ENCODE measurements at places on chromosomes 12 and 14.

DNA sequence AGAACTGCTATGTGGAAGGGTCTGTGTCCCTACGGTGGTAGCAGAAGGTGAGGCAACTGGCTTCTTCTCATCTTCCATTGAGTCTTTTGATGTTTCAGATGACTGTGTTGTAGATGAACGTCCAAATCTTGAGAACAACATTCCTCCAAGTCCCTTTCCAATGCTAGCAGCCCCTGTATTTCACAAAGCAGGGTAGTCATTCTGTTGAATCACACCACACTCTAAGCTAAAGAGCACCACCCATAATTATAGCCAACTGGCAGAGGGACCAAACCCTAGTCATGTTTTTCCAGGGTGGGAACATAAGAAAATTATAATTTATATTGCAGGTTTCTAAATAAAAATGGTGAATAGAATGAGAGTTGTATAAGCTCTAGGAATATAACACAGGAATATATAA lies 98.7 kb downstream of the DDHD1 start:
- DNase-seq, result no peak

DNA sequence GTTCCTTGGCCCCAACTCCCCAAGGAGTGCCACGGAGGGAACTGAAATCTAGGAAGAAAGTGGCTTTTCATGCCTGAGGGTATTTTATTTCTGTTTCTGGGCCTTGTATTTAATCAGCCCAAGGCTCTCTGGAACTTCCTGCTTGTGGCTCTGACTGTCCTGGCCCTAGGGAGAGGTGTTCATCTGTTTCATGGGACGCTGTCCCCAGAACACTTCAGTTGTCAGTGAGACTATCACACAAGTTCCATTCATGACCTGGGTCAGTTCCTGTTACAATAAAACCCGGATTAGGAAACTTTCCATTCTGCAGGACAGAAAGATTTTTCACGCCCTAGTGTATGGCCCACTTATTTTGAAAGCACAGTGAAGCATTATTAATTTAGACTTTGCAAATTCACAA lies 18.5 kb upstream of the TC2N start:
- DNase-seq, result no peak

DNA sequence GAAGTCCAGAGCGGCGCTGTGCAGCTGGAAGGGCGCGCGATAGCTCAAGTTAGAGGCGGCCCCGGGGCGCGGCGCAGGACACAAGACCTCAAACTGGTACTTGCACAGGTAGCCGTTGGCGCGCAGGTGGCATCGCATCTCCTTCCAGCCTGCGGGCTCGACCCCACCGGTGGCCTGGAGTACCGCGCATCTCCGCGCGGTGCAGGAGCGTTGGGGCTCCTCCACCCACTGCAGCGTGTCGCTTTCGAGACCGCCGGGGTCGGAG lies 553 bp downstream of the CLEC14A start:
- no peak for DNase-seq

GRCh38 chr12:42396473-42397259 lies 70.7 kb downstream of the PPHLN1 start:
- no peak for DNase-seq

GRCh38 chr12:38850461-38850860 lies 54.9 kb downstream of the CPNE8 start:
- no peak for DNase-seq

DNA sequence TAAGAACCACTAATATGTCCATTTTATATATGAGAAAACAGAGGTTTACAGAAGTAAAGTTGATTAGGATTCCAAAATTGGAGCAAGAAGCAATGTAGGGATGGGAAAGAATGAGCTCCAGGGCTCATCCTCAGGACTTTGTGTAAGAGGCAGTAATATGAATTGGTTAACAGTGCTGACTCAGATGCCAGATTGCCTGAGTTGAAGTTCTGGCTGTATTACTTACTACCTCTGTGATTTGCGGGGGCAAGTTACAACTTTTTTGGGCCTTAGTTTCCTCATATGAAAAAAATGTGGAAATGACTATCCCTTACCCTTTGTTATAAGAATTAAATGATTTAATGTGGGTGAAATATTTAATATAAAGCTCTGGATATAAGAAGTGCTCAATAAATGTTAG lies 35.1 kb upstream of the PPP2R5E start:
- no peak for DNase-seq

DNA sequence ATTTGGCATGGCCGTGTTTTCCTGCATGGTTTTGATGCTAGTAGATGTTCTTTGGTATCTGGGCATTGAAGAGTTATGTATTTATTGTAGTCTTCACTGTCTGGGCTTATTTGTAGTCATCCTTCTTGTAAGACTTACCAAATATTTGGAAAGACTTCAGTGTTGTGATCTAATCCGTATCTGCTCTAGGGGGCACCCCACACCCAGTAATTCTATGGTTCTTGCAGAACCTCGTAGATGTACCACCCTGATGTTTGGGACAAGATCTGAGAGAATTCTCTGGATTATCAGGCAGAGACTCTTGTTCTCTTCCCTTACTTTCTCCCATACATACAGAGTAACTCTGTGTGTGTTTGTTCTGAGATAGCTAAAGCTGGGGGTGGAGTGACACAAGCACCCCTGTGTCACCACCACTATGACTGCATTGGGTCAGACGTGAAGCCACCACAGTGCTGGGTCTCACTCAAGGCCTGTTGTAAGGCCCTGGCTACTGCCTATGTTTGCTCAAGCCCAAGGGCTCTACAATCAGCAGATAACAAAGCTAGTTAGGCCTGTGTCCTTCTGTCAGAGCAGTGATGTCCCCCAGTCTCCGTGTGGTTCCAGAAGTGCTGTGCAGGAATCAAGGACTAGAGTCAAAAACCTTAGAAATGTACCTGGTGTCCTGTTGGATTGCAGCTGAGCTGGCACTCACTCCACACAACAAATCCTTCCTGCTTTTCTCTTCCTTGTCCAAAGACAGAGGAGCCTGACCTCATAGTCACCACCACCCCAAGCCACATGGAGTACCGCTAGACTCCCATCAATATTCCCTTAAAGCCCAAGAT lies 9.6 kb downstream of the RDH16 start:
- DNase-seq, result no peak

GRCh38 chr14:105899657-105900397 lies 373.4 kb downstream of the TMEM121 start:
- DNase-seq, result no peak

- DNase-seq, result no peak
Observed at GRCh38 chr14:75310295-75311111, 31.9 kb downstream of the FOS start.

GRCh38 chr12:96186607-96187301 lies 7.4 kb upstream of the ELK3 start:
- no peak for DNase-seq

DNA sequence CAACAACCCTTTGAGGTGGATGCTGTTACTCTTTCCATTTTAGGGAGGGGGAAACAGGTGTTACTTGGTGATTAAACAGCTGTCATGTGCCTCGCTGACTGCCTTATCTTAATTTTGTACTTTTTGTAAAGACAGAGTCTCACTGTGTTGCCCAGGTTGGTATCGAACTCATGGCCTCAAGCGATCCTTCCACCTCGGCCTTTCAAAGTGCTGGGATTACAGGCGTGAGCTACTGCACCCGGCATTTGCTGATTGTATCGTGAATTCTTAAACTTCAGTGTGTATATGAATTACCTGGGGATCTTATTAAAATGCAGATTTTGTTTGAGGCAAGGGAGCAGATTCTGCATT lies 659 bp downstream of the PSMD9 start:
- DNase-seq, result no peak

DNA sequence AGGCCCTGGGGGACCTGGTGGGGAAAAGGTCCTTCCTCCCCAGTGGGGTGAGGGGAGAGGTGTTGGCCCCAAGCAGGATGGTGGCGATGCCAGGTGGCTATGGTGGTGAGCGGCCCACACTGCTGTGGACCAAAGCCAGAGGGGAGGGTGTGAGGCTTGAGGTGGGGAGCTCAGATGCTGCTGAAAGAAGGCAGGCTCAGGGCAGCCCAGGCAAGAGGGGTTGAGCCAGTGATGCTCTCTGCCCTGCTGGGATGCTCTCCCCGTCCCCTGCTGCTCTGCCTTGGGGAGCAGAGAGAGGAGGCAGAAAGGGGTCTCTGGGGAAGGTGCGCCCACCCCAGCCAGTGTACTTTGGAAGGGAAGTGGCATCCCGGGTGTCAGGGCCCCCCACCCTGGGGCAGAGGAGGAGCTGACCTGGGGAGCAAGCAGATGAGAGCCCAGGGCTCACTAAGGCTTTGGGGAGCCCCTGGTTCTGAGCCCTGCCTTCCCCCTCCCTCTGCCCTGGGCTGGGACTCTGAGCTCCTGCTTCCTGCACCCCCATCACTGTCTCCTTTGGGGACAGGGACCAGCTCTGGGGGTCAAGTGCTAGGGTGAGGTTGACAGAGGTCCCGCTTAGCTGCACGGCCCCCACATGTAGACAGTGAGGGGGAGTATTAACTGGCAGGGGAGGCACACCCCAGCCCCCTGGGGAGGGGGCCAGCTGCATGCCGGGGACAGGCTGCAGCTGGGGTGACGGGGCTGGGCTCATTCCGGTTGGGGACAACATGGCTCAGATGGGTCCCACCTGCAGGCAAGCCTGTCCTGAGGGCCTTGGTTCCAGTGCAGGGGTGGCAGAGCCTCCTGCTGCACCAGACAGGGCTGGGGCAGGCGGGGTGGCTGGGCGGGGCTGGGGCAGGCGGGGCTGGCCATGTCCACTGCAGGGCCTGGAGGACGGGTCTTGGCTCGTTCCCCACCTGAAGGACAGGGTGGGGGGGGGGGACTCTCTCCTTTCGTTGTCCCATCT lies 124.4 kb downstream of the KIF26A start:
- DNase-seq, result no peak

DNA sequence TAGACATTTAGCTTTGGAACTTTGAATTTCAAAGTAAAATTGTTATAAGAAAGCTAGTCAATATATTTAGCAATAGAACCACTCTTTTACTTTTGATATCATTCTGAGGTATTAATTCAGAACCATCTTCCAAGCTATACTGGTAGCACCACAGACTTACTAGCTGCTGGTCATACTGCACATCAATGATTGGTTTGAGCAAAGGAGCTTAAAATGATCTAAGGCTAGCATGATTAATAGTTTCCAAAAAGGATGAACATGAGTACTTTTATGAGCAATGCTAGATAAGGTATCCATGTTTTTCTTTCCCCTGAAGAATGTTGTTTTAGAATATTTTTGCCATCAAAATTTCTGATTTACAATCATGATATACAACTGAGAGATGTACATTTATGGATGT lies 17.2 kb downstream of the CNIH1 start:
- DNase-seq, result no peak

- DNase-seq, result no peak
Observed at GRCh38 chr12:76346798-76347420, 1.3 kb downstream of the BBS10 start.

DNA sequence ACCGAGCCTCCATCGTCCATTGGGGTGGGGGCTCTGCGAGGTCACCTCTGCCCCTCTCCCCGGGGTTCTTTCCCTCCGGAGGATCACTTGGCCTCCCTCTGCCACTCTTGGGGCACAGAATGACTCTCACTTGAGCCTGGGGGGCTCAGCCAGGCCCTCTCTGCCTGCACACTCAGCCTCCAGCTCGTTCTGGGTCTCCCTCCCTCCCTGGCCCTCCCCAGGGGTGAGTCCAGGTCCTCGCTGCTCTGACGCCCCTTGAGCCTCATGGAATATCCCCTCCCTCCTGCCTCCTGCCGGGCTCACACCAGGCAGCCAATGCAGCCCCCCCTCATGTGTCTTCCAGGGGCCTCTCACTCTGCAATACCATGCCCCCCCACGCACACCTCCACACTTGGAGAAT lies 17.7 kb upstream of the SFSWAP start:
- DNase-seq, result no peak

- no peak for DNase-seq
Observed at GRCh38 chr12:87320724-87321123, 708.5 kb downstream of the C12orf50 start.

- no peak for DNase-seq
Observed at GRCh38 chr12:28937196-28937595, 211.9 kb upstream of the FAR2 start.

DNA sequence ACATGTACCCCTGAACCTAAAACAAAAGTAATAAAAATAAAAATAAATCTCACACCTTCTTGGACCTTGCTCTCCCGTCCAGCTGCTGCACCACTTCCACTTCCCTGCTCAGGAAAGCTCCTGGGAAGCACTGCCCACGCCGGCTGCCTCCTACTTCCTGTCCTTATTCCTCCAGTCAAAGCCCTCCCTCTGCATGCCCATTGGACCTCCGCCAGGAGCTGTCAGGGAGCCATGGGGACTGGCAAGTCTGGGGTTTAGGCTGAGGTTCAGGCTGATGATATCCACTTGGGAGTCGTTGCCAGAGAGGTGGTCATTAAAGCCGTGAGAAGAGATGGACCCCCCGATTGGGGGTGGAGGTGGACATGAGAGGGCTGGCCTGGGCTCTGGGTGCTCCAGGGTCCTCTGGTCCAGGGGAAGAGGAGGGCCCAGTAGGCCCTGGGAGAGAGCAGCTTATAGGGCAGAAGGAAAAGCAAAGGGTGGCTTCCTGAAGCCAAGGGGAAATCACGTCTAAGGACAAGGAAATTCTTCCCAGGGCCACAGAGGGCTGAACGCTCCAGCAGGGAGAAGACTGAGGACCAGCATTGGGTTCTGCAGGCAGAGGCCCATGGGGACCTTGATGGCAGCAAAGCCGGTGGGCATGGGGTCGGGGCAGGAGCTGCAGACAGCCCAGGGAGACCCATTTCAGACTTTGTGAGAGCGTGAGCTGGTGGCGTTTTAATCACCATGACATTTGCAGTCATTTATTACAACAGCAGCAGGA lies 78.7 kb downstream of the FZD10 start:
- DNase-seq, result no peak

- no peak for DNase-seq
Observed at GRCh38 chr12:3004655-3005565, 45.7 kb downstream of the TEAD4 start.

DNA sequence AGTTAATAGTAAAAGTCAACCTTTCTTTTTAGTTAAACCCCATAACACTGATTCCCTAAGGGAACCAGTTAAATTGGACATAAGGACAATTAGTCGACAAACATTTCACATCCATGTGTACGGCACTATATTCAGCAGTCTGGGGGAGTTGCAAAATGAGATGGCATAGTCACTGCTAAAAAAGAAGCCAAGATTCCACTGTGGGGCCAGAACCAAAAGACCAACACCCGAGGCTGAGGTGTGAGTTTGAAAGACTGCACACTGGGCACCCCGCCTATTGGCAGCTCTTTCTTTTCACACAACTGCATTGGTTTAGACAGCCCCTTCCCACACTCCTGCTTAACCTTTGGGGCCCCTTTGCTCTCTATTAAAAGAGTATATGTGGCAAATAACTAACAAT lies 16.7 kb downstream of the SETD3 start:
- no peak for DNase-seq

GRCh38 chr12:104790296-104791125 lies 167.6 kb downstream of the SLC41A2 start:
- no peak for DNase-seq

- DNase-seq, result no peak
Observed at GRCh38 chr12:87597114-87597513, 432.1 kb downstream of the C12orf50 start.

- DNase-seq, result no peak
Observed at GRCh38 chr12:78566456-78566855, 298.1 kb upstream of the SYT1 start.
